ENCODE measurements at places on chromosomes 4 and X.

DNA sequence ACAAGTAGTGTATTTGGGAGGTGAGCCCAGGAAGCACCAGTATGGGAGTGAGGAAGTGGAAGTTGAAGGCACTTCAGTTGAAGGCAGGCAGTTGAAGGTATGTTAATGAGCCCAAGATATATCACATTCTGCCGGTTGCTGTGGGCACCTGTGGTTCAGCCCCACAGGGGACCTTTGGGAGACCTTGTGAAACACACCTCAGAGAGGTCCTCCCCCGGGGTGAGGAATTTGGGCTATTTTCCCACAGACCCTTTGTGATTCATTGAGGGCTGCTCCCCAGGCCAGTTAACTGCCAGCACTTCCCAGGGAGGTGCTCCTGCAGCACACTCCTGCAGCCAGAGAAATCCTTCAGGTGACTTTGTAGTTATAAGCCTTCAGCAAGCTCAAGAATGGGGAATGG, 45.9 kb downstream of the PTCHD1 start:
- no peak for DNase-seq

GRCh38 chrX:116605576-116605975, 142.8 kb upstream of the CT83 start:
- no peak for DNase-seq

DNA sequence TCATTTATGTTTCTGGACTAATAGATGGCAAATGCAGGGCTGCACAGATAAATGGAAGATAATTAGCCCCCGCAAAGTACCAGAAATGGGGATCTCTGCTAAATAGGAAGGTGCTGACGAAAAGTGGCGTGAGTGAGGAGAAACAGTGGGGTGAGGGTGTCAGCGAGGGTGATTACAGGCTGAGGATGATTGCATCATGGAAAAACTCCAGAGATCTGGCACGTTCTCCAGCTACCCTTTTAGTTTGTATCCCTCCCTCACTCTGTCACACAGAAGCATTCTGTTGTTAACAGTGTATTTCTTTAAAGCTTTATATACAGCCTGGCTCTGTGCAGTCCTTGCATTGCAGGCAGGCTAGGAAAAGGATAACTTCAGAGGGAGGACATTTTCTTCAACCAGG, 309.6 kb upstream of the DDX53 start:
- DNase-seq: no peak

DNA sequence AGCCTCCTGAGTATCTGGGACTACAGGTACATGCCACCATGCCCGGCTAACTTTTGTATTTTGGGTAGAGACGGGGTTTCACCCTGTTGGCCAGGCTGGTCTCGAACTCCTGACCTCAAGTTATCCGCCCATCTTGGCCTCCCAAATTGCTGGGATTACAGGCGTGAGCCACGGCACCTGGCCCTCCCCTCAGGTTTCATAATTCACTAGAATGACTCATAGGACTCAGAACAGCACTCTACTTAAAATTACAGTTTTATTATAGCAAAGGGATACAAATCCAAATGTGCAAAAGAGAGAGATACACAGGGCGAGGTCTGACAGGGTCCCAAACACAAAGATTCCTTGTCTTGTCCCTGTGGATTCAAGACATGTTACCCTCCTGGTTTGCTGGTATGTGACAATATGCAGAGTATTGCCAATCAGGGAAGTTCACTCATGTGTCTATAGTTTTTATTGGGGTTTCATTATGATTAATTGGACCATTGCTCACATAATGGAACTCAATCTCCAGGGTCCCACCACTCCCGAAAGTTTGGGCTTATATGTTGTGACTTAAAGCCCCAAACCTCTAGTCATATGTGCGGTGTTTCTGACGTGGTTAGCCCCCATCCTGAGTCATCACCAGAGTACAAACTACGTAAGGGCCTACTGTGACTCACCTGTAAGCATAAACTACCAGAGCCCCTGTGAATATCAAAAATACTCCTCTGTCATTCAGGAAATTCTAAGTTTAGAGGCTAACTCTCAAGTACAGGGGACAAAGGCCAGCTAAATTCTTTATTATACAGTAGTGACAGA, 5.2 kb downstream of the YIPF6 start:
- DNase-seq: no peak

- DNase-seq: no peak
Measured at GRCh38 chr4:145735347-145735675, 55.4 kb downstream of the C4orf51 start.

DNA sequence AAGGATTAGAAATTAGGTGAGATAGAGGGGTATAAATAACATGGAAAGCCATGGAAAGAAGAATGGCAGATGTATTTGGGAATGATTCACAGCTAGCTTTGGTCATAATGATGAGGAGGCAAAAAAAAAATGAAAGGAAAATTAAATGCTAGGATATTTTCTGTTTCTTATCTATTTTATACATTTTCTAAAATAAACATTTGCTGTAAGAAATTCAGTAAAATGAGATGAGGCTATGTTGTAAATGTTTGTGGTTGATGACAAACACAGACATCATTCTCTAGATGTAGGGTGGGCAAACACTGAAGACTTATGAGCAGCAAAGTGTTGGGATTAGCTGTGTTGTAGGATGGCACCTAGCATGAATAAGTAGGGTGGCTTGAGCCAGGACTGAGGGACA, 407.1 kb downstream of the IL15 start:
- no peak for DNase-seq

- no peak for DNase-seq
Measured at GRCh38 chr4:151217326-151217725, 59.6 kb upstream of the PRSS48 start.

- DNase-seq: no peak
Measured at GRCh38 chrX:307261-308111, 11.1 kb downstream of the GTPBP6 start.

- DNase-seq: peak; percentile 49
Measured at GRCh38 chr4:113760094-113760794, 1.3 kb downstream of the CAMK2D start.

GRCh38 chr4:159017323-159018026, 85.4 kb upstream of the RAPGEF2 start:
- DNase-seq: no peak

GRCh38 chrX:40146262-40147125, 48.7 kb upstream of the BCOR start:
- peak; percentile 62 for DNase-seq

DNA sequence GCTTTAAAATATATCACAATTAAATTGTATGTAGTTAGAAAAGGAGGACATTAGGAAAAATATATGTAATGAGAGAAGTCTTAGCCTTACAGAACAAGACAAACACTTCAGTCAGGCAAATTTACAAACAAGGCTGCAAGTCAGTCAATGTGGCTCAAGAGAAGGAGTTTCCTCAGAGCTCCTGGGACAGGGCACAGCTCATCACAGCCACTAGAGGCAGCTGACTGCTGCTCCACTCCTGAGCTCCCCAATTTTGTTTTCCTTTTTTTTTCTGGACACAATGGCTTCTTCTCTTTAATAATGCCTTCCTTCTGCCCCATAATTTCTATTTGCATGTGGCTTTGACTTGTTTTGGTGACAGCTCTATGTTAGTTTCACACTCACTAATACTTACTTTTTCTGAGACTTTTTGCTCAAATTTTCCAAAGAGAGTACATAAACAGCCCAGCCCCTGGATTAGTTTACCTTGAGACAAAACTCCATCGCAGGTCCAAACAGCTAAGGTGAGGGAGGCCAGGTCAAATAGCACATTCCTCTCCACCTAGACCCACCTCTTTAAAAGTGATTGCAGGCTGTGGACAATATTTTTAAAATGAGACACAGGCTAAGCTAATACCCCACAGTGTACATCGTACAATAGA, 850.4 kb upstream of the FRG1 start:
- DNase-seq: no peak

GRCh38 chr4:173506597-173507211, 23.3 kb downstream of the HAND2 start:
- no peak for DNase-seq

DNA sequence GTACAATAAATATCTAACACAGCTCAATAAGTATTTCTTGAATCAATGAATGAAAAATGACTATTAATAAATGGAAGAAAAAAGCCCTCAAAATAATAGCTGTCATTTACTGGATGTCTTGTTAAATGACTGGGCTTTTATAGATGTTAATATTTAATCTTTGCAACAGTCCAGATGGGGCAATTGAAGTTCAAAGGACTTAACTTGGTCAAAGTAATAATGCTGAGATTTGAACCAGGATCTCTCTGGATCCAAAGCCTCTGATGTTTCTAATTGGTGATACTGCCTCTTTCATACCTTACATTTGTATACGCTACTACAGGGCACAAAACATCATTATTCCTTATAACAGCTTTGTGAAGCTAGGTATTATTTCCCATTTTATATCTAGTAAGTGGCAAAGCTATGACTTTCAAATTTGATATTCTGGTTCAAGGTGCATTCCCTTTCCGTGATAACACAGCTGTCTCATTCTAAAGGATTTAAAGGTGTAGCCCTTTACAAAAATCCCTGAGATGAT, 72.6 kb downstream of the DCK start:
- DNase-seq: no peak

- no peak for DNase-seq
Measured at GRCh38 chrX:31228909-31229308, 157.1 kb upstream of the FTHL17 start.

- no peak for DNase-seq
Measured at GRCh38 chr4:87540146-87541058, 11.2 kb upstream of the SPARCL1 start.

- DNase-seq: no peak
Measured at GRCh38 chrX:7139202-7140081, 8.1 kb upstream of the STS start.

DNA sequence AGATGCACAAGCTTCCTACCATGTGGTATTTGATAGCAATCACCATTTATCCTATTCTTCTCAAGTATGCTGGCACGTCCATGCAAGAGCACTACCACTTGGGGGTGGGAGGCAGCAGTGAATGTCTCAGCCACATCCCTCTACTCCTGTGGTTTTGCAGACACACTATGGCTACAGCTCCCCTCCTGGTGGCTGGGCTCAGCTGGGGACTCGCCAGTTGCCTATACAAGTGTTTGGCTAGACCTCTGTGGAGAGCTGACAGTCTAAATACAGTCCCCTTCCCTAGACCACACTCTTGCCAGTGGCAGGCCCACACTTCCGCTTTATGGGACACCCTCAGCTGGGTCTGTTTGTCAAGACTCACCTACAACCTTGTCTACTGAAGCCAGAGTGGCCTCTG, 53.2 kb downstream of the ADGRA3 start:
- no peak for DNase-seq

DNA sequence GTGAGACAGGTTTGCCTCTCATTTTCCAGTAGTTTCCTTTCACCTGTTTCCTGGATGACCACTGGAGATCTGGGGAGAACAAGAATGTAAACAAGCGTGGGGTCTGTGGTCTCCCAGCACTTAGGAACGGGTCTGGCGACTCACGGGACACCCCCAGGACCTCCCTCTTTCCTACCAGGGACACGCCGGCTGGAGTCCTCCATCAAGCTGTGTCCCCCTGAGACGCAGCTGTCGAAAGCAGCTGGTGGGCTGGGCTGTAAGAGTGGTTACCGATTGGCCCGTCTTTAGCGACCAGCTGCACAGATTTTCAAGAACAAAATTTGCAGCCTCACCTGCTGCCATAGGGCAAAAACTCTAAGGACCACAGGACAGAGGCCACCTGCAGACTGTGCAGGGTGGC, 11.9 kb downstream of the LRPAP1 start:
- no peak for DNase-seq

Data from NCI-H345 (cell line).